Esophagus muscularis mucosa (tissue), 4 donors: ENCODE measurements at places on chromosomes 5 and 9. TPM values are rescaled to one million over a fixed set of nuclear protein-coding genes. Genes with fewer than 3 reads are reported as not detected.

- DNase-seq, result no peak
Measured at GRCh38 chr5:174793684-174794328, 69.4 kb downstream of the MSX2 start.

DNA sequence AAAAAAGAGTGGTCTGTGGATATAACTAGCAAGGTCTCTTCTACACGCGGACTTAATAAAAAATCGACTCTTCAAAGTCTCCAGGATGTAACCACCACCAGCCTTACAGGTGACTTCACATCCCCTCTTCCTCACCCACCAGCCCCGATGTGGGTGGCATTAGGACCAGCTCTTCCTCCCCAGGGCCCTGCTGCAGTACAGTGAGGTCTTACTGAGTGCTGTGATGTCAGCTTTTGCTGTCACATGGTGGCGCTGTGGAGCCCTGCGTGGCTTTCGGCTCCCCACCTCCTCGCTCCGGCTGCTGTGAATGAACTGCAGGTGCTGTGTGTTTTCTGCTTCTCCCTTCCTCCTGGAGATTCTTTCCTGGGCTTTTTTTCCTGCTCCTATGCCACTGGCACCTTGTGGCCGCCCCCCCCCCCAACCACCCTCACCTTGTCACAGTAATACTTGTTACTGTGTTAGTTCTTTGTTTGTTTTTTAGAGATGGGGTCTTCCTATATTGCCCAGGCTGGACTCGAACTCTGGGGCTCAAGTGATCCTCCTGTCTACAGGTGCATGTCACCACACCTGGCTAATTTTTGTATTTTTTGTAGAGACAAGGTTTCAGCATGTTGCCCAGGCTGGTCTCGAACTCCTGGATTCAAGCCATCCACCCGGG is 15.8 kb upstream of the RAPGEF1 start:
- no peak for DNase-seq

DNA sequence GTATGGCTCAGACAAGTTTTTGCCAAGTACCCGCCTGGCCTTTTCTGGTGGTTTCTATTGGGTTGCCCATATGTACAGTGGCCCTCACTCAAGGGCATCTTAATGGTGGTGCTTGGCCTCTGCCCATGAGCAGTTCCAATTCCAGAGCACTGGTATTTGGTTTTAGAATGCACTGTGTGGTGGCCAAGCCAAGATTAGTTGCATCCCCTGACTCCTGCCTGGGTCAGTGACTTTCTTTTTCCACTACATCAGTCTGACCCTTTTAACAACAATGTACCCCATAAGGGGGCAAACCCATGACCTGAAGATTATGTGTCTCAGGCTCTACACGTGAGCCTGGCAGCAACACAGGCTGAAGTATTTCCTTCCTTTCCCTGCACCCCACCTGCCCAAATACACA is 34.2 kb downstream of the NPR3 start:
- no peak for DNase-seq

DNA sequence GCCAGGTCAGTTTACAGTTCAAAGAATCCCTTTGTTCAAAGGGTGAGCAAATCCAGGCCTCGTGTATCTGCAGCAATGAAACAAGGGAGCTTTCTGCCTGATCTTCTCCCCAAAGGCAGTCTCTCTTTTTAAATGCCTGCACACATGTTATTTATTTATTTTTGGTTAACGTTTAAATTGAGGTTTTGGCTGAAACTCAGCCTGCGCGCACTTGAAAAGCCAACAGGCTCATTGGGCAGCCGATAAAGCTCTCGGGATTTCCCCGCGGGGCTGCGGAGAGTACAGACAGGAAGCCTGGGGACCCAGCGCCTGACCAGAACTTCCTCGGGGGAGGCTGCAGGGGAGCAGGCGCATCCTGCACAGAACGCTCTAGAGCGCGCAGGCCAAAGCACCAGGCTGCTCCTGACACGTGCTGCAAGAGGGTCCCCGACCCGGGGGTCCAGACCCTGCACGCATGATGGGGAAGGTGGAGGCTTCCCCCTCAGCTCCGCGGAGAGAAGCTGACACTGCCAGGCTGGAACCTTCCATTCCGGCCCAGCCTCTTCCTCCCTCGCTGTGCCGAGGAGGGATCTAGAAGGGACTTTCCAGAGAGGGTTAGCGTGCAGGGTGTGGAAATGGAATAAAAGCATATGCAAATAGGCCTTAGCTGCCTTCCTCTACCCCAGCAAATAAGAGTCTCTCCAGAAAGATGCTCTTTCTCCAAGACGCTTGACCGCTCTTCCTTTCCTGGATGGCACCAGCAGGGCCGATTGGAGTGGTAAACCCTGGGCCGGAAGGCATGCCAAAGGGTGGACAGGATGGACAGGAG is 46.1 kb downstream of the PTTG1 start:
- no peak for DNase-seq

GRCh38 chr9:83445703-83446265 is 92.4 kb downstream of the FRMD3 start:
- no peak for DNase-seq

GRCh38 chr5:96338624-96339415 is 94.2 kb downstream of the PCSK1 start:
- DNase-seq, result no peak

- no peak for DNase-seq
Measured at GRCh38 chr5:112772124-112772523, 34.4 kb downstream of the APC start.

DNA sequence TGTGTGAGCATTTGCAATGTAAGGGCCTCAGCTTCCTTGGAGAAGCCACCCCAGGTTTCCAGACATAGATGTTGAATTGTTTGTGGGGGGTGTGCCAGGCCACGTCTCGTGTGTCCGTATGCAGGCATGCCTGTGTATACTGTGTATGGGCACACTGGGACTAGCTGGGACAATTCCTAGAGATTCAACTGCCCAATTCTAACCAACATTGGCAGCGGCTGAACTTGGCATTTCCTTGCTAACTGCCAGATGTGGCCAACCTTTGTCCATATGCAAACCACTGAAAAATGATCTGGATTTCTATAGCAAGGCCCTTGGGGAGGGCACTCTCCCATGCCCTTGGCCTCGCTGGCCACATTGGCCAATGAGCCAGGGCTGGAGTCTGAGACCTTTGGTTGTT is 50.3 kb downstream of the SAR1B start:
- no peak for DNase-seq

GRCh38 chr5:24642022-24642421 is 2.8 kb downstream of the CDH10 start:
- DNase-seq, result no peak

DNA sequence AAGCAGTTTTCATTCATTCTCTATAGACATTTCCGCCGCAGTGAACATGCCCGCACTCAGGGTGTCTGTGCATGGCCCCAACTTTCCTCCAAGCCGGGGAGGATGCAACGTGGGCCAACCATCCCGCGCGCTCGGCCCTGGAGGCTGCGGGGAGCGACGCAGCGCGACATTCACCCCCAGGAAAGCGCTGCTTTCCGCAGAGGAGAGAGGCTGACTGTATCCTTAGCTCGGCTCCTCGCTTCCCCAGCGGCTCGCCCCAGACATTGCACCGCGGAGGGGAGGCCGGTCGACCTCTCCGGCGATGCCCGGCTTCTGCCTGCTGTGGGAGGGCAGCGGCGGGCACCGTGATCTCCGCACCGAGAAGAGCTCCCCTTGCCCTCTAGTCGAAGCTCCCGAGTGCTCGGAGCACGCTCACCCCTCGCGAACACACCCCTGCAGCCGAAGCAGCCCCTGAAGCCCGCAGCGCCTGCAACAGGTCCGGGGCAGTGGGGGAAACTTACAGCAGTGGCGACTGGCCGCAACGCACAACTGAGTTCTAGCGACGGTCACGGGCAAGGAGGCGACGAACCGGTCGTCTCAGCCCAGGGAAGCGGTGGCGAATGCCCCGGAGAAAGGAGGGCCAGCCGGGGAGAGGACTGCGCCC is 600 bp downstream of the ENC1 start:
- no peak for DNase-seq

DNA sequence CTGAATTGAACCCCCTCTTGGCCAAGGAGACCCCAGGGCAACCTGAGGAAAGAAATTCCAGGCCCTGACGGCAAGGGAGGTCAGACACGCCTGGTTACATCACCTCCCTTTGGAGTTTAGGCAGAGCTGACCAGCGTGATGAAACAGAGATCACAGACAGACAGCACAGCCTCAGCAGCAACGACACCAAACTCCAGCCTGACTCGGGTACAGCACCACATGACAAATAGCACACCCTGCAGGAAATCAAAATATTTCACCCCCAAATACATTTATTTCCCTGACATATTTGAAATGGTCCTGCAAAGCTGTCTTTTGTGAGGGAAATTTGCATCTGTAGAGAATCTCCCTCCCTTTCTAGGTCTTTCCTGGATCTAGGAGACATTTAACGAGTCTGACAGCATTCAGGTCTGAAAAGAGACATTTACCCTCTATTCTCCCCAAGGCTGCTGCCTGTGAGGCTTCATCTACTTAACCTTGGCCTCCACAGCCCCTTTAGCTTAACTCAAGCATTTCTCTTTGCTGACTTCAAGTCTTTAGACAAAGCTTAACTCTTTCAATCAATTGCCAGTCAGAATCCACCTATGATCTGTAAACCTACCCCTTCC is 2.6 kb downstream of the QSOX2 start:
- DNase-seq, result no peak

GRCh38 chr9:89527084-89527483 is 29.2 kb upstream of the SEMA4D start:
- no peak for DNase-seq

DNA sequence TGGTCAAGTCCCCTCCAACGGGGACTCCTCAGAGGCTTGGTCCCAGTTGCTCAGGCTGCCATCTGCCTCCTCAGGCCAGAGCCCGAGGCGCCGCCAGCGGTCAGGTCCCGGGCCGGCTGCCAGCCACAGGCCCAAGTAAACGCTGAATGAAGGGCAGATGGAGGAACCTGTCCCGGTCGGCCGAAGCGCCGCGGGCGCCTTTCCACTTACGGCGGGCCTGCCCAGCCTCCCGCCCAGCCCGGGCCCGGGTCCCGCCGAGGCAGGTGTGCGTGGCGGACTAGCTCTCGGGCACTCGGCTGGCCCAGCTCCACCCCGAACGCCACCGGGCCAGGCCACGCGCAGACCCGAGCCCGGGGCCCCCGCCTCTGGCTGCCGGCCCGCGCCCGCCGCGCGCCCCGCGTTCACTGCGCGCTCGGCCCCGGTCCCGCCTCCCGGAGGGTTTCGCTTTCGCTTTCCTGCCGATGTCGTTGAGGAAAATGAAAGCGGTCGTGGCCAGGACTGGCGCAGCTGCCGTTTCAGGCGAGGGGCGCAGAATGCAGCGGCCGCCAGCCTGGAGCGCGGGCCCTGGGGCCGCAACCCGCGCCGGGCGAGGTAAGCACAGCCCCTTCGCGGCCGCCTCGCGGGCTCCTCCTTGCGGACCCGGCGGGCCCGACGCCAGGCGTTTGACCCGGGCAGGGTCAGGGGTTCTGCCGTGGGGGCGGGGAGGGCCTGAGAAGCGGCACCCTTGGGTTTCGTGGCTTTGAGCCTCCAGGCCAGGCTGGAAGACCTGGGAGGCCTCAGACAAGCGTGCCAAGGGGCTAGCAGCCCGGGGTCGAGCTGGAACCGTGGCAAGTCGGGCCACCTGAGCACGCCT is 41.2 kb downstream of the SLC22A5 start:
- DNase-seq, result peak; percentile 94

GRCh38 chr5:66779528-66779927 is 183.3 kb downstream of the MAST4 start:
- no peak for DNase-seq

DNA sequence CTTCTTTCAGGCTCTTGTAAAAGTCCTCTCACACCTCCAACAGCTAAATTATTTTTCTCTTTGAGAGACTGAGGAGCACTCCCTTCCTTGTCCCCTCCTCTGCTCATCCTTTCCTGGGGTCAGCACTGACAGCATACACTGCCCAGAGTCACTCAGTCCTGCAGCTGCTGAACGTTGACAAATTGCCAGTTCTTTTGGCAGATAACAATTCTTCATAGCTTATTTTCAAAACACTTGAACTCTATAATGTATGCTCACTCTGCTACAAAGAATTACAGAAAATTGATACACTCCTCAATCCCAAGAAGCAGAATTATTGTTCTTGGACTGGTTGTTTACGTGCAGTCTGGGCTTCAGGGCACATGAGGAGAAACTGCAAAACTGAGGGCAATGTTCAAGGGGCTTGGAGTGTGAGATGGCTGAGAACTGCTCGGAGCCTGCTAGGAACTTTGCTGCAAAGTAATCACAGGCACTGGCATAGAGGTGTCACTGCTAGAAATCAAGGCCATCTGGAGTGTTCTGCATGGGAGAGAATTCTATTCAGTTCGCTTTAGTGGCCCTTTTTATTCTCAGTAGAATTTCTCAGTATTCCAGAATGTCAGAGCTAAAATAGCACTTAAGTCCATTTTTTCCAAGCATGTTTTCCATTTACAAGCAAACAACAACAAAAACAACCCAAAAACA is 96.4 kb upstream of the SPOCK1 start:
- no peak for DNase-seq

DNA sequence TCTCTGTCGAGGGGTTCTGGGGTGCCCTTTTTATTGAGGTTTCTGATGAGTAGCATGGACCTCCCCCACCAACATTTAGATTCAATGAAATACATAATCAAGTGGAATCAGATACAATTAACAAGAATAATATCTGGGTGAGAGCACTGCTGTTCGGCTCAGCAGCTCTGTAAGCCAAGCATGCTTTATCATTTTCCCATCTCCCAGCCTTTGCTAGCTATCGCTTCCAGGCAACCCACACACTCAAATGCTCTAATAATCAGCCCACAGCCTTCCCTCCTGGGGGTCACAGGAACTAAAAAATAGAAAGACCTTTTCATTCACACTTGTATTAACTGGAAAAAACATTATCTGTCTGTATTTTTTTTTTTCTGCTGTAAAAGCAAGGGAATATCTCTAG is 8.9 kb downstream of the PLPPR1 start:
- no peak for DNase-seq

DNA sequence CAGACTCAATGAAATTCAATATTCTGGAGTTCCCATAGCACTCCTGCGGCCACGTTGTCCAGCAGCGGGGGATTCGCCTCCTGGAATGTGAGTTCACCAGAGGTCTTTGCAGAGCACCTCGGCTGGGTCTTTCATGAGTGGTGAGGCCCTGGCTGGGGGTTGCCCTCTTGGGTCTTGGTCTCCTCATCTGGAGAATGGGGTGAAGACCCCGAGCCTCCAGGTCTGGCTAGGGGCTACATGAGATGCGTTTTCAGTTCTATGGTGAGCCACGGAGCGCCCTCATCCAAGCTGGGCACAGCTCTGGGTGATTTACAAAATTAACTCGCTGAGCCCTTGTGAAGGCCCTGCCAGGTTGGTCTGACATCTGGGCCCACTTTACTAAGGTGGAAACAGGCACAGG is 37.5 kb upstream of the RXRA start:
- DNase-seq, result no peak

PCDHGC3 gene
- 56.5 TPM for total RNA-seq

CARD6 gene
- 8.5 TPM for total RNA-seq

SPATA31C1 gene
- total RNA-seq, result not detected

MTAP gene
- 18.1 TPM for total RNA-seq

PCDHGA5 gene
- total RNA-seq, result 5.2 TPM

HRH2 gene
- 1.9 TPM for total RNA-seq

PPP2R2B gene
- total RNA-seq, result 2.4 TPM

C9orf50 gene
- total RNA-seq, result 0.34 TPM
